NK-92 treated with Interleukin-12 subunit alpha and Interleukin-12 subunit beta, amount 100 ng/mL, for 24 hours (cell line): ENCODE measurements at places on chromosomes 4 and X.

GRCh38 chr4:170805352-170805751 is 715.6 kb upstream of the AADAT start:
- DNase-seq: no peak

- no peak for DNase-seq
These were observed 5.6 kb downstream of the GAK start for GRCh38 chr4:926538-926937.

- DNase-seq: no peak
These were observed 8.4 kb downstream of the CFAP299 start for GRCh38 chr4:80343887-80344286.

DNA sequence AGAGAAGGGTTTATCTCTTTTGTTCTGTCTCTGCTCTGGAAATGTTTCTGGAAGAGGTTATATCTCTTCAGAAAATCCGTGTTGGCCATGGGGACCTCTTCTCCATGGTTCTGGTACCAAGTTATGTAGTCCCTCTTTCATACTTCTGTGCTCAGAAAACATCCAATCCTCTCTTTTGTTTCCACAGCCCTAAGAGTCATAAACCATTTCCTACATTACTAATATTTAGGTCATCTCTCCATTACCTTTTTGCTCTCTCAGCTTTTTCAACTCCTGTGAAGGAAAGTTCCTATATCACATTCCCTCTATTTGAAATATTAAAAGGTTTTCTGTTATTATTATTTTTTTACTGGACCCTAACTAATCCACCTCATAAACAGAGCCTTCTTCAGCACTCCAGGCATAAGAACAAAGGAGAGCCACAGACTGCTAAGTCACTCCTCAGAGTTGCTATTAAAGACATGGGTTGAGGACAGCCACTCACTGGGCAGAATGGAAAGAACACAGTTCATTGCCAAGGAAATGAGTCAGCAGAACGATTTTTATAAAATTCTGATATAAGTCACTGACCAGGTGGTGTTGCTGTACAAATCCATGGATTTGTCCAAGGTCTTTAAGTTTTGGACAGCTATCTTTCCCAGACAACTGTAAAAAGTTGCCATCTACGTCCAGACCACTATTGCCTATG is 122.4 kb upstream of the NPY2R start:
- DNase-seq: no peak

- DNase-seq: no peak
These were observed 17.0 kb downstream of the GSTCD start for GRCh38 chr4:105725623-105726022.

DNA sequence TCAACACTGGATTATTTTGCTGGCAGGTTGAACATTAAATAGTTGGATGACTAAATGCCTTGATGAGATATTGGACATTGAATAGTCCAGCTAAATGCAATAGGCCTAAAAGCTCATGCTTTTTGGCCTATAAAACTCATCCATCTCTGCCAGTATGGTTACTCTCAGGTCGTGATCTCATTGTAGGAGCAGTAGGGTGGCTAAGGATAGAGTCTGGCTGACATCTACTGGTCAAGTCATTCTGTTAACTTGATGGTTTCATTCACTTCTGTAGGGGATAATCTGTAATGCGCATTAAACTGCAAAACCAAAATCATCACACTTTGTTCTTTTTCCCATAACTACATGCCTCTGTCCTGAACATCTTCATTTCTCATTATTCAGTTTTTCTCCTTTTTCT is 227.0 kb downstream of the DKK2 start:
- DNase-seq: no peak

DNA sequence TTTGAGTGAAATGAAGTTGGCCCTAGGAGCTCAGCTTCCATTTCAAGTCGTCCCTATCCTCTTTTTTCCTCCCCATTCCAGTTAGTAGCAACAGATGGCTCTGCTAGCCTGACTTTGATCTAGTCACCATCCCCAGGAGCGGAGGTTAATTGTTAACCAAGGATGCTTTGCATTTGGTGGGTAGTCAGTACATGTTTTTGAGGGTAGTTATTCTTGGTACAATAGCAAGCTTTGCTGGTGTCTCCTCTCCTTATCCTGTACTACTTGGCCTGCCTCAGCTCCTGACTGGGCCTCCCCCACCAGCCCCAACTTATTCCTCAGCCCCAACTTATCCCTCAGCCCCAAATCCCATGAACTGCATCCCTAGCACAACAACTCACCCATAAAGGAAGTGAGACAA is 14.8 kb upstream of the RTL5 start:
- no peak for DNase-seq

GRCh38 chr4:125338814-125339213 is 24.1 kb downstream of the FAT4 start:
- DNase-seq: no peak

- no peak for DNase-seq
These were observed 240.3 kb upstream of the TAPT1 start for GRCh38 chr4:16466581-16466980.

GRCh38 chrX:123140904-123141303 is 43.2 kb upstream of the GRIA3 start:
- no peak for DNase-seq

GRCh38 chr4:55079451-55080173 is 45.8 kb downstream of the KDR start:
- no peak for DNase-seq

DNA sequence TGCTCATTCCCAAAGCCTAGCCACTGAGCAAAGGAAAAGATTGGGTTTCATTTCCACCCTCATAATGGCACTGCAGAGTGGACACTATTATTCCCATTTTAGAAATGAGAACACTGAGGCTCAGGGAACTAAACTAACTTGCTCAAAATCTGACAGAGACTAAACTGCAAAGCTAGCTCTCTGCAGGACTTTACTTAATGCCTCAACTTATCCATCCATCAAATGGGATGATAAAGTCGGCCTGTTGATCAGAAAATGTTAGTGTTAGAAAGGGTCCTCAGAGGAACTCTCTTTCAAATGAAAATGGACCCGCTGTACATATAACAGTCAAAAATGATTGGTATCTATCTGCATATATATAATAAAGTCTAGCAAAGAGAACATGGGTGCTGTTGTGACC is 186.8 kb downstream of the QDPR start:
- no peak for DNase-seq

GRCh38 chr4:89704651-89705395 is 132.1 kb downstream of the SNCA start:
- DNase-seq: no peak

- DNase-seq: no peak
These were observed 451.1 kb downstream of the PPARGC1A start for GRCh38 chr4:23438764-23439163.

- no peak for DNase-seq
These were observed 29.0 kb upstream of the RAP1GDS1 start for GRCh38 chr4:98232202-98232601.

DNA sequence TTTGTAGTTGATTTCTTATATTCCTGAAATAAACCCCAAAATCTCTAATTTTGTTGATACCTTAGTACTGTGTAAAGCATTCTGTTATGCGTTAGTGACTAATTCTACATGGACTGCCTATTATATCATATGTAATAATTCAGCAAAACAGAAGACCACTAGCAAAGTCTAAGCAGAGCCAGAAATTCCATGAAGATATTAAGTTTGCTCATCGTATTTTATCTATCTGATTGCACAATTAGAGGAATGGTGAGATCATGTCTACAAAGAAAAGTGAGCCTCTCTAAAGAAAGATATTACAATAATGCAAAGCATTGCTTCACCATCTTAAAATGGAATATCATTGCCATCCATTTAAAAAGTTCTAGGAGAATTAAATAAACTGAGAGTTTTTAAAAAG is 374.6 kb upstream of the SLC7A11 start:
- no peak for DNase-seq

GRCh38 chr4:95167805-95168204 is 381.0 kb downstream of the UNC5C start:
- no peak for DNase-seq

DNA sequence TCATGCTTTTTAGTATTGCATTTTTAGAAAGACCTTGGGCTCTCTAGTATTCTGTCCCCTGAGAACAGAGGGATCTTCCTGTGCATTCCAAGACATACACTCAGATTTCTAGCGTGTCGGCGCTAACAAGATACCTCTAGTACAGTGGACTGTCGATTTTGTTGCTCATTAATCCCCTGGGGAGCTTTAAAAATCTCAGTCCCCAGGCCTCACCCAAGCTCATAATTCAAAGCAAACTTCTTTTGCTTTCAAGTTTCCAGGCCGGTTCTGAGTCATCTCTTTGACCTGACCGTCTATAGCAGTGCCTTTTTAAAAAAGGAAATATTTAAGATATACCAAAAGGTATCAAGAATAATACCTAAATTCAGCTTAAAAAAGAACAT is 137.0 kb downstream of the AMMECR1 start:
- DNase-seq: no peak

DNA sequence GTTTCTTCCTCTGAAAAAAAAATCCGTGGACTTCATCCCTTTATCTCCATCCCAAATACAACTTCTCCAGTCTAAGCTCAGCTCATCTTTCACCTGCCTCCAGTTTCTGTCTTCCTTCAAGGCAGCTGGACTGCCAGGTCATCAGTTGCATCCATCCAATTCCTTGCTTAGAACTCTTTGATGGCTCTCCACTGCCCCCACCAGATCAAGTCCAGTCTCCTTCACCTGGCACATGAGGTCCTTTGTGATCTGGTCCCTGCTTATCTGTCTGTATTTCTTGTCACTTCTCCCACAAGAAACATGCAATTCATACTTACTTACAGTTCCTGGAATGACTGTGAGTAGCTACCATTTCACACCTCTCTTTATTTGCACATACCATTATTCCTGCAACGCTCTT is 33.8 kb downstream of the OTUD6A start:
- DNase-seq: no peak

- DNase-seq: no peak
These were observed 51.1 kb downstream of the WDFY3 start for GRCh38 chr4:84915396-84915780.
